ENCODE measurements at places on chromosomes 7 and 10.

DNA sequence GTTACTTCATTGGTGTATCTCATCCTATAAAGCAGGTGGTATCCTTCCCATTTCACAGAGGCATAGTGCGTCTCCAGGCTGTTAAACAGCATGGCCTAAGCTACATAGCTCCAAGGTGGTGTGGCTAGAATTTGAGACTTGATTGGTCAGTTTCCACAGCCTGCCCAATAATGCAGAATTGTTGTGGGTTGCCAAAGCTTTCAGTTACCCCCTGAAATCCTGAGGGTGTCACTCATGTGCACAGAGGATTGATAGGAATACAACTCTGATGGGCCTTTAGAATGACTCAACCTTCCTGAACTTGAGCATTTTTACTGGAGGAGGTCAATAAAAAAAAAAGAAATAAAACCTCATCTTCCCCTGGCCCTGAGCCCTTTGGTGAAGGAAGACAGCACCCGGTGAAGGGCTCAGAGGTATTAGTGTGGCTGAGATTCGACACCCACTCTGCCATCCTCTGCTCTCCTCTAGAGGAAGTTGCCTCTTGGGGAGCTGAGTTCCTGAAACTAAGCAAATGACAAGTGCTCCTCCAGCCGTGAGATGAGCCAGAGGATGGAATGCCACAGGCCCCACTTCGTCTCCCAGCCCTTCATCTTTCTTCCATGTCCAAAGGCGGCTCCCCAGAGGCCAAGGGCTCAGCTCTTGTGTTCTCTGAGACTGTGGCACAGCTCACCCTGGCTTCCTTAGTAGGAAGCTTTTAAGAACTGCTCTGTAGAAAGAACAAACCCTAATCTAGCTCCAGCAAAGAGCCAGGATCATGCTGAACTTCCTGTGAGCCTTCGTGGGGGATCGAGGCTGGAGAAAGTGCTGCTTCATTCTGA, 1.0 kb downstream of the ACSL5 start:
- peak; percentile 20 for DNase-seq

DNA sequence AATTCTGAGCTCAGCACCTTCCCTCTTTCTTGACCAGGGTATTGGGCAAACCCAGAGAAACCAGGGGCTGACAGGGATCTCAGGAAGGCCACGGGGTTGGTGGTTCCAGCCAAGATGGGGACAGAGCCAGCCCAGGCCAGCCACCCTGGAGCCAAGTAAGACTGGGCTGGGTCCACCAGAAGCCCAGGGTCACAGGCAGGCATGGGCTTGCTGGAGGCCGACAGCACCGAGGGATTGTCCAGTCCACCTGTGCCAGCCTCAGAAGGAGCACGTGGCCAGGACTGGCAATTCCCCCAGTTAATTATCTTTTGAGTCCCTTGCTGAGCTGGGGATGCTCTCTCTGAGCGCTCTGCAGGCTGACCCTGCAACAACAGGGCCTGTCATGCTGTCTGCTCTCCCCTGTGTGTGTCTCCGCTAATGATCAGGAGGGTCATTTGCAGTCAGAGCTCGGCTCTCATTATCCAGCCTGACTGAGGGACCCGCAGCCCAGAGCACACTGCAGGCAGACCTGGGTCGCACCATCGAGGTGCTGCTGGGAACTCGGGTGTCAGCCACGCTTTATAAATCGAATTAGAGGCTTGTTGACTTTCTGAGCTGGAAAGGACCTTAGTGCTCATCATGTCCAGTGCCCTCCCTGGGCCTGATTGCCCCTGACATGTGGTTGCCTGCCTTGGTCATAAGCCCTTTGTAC, 69.5 kb upstream of the PPIF start:
- no peak for DNase-seq

- DNase-seq: no peak
Observed at GRCh38 chr10:131890276-131891195, 10.3 kb upstream of the PPP2R2D start.

DNA sequence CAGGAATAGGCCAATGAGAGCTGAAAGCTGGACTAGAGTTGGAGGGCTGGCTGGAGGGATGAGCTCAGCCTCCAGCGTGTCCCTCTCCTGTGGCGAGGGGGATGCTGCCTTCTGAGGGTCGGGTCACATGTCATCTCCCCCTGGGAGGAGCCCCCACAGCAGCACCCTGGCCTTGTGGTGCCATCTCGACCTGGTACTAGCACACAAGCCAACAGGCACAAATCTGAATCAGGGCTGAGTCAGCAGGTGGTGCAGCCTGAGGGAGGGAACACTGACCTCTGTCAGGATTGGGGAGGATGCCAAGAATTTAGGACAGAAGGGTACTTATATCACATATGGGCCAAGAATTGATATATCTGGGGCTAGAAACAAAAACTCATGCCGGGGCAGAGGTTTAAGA, 280.4 kb downstream of the CELF2 start:
- no peak for DNase-seq

DNA sequence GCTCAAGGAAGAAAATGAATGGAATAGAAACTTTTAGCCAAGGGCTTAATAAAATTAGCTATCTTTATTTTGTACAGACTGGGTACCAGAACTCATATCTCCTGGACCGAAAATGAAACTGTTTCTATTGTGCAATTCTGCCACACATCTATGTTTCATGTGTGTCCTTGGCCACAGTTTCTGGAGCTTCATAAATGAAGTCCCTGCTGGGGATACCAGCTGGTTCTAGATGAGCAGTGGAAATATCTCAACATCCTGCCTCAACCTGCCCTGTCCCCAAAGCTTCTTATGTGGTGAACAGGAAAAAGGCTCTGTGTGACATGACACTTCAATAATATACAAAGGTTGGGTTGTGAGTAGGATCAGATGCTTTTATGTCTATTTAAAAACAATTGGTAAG, 310.1 kb upstream of the SORCS1 start:
- DNase-seq: no peak

DNA sequence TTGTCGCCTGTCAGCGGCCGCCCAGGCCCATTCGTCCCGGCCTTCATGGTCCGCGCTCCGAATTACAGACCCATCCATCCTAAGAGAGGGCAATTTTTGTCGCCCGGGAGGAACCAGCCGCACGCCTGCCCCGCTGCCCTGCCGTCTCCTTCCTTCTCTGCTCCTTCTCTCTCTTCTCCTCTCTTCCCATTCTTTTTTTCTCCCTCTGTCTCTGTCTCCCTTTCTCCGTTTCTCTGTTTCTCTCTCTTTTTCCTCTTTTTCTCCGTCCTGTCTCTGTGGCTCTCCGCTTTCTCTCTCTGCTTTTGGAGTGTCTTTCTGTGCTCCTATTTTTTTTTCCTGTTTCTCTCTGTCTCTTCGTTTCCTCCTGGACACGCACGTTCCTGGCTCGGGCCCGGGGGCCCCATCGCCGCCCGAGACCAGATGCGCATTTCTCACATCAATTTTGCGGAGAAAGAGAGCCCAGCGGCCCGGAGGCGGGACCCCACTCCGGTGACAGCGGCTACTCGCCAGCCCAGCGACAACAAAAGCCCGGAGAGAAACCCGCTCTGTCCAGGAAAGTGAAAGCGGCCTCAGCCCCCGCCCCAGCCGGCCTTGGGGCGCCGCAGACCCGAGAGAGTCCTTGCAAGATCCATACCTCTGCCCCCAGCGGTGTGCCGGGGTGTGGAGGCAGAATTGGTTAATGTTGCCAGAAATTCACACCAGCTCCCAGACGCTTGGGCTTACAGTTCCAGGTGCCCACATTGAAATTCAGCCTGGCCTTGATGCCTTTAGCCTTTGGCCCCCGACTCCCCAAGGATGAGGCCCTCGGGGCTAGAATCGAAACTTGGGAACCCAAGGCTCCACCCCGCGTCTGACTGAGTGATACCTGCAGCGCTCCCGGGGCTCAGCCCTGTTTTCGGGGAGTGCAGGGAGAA, 4.1 kb downstream of the LBX1 start:
- no peak for DNase-seq

DNA sequence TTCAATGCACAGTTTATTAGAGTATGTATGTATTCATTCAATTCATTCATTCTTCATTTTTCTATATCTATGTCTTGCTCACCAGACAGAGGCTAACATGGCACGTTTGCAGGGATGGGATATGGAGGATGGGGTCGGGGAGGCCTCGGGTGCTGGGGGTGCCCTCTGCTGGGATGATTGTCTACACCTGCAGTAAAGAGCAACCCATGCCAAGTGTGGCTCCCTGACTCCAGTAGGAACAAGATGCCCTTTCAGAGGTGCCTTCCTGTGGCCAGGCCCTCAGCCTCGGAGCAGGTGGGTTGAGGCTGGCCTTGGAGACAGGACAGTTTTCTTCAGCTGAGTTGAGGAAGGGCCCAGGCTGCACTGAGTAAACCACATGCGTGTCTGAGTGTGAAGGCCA, 157.2 kb downstream of the SH2D4B start:
- DNase-seq: no peak

DNA sequence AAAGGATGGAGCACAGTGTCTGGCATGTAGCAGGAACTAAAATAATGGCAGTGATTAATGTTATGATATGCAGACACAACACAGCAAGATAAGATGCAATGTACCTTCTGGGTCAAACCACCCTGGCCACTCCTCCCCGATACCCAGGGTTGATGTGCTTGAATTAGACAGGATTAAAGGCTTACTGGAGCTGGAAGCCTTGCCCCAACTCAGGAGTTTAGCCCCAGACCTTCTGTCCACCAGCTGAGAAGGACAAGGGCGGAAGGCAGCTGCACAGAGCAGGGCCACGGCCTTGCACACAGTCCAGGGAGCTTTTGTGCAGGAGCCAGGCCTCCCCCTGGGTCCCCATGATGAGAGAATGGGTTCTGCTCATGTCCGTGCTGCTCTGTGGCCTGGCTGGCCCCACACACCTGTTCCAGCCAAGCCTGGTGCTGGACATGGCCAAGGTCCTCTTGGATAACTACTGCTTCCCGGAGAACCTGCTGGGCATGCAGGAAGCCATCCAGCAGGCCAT, at the start of gene RBP3:
Gene RBP3, plus strand, starts transcription at position 226 of the 514 bp plus-strand sequence. Its CDS starts 122 bp downstream, at position 348.
- DNase-seq: no peak

DNA sequence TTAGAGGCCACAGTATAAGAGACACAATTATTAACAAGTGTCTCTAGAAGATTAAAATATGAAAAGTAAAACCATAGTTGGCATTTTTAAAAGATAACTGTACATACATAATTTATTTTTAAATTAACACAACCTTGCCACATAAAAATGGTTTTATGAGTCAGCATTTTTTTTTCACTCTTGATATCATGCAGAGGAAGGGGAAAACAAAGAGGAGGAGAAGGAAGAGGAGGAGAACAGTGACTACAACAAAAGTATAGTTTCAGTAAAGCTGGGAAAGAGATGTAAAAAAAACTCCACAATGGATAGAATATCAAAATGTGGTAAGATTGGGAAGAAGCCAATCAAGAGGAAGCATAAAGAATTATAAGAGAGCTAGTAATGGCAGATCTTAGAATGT, 34.0 kb downstream of the CH25H start:
- DNase-seq: no peak

- DNase-seq: no peak
Observed at GRCh38 chr10:5971315-5971832, 6.0 kb downstream of the IL15RA start.

DNA sequence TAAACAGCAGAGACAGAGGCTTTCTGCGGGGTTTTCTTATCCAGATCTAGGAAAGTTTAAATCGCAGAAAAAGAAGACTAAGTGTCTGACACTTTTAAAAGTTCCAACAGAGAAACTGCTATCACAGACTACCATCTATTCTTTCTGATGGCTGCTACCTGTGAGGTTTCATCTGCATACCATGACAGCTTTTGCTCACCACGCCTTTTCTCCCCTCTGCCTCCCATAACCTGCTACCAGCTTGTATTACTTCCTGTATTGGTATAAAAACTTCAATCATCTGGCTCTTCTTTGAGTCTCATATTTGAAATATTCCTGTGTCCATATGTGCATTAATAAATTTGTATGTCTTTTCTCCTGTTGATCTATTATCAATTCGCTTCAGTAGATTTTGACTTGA, 34.1 kb upstream of the RTKN2 start:
- no peak for DNase-seq

DNA sequence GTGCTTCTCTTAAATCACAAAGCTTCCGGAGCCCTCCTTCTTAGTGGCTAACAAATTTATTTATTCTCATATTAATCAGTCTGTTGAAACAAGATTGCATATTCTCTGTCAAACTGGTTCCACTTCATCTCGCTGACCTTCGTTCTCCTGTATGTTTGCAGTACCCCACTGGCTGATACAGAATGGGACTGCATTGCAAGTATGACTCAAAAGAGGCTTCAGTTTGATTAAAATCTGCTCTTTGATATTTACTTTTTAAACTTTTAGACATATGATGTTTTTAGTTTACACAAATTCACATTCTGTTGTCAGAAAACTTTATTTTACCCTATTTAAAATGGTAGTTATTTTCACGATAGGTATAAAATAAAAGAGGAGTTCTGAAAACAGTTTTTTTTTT, 14.3 kb upstream of the ARHGAP12 start:
- DNase-seq: no peak

- DNase-seq: no peak
Observed at GRCh38 chr7:28405662-28406061, 6.7 kb upstream of the CREB5 start.

DNA sequence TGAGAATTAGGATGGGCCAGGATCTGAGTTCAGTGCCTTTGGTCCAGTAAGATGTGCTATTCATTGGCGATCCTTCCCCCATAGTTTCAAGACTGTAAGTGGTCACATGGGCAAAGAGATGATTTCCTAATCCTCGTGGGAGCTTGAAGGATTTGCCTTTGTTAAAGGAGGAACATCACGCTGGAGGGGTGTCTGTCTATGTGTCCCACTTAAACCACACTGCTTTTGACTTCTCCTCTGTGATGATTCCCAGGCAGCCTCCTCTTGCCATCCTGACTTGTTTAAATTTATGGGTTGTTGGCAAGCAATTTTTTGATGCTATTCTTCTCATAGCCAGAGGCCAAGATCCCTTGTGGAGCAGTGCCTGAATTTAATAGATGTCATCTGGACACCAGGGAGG, 154.0 kb downstream of the TCF7L2 start:
- no peak for DNase-seq

DNA sequence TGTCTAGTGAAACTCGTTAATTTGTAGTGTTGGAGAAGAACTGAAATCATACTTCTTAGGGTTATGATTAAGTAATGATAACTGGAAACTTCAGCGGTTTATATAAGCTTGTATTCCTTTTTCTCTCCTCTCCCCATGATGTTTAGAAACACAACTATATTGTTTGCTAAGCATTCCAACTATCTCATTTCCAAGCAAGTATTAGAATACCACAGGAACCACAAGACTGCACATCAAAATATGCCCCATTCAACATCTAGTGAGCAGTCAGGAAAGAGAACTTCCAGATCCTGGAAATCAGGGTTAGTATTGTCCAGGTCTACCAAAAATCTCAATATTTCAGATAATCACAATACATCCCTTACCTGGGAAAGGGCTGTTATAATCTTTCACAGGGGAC, 187.6 kb downstream of the CFTR start:
- no peak for DNase-seq

- DNase-seq: no peak
Observed at GRCh38 chr7:31106303-31107105, 54.4 kb downstream of the ADCYAP1R1 start.

- DNase-seq: no peak
Observed at GRCh38 chr10:72756674-72757385, 64.9 kb downstream of the MCU start.

DNA sequence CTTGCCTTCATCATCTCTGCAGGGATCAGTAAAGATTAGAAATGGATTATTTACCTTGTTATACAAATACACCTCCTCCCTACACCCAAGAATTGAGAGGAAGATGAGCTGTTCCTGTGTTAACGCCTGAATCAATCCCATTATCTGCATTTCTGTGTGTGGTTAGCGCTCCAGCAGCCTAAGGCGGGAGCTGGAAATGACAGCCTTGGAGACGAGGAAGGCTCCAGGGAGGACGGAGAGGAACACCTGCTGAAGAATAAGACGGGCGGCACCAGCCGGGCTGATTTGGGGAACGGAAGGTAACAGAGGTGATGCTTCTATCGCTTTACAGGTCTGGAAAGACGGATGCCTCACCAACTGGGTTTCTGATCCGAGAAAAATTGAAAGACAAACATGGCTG, 34.2 kb upstream of the DDC start:
- DNase-seq: no peak

Data from CD4-positive, alpha-beta T cell treated with Interferon gamma for 1 hour (primary cell).